Spleen (tissue), 13 donors: ENCODE measurements at places on chromosomes 2 and 18. TPM values are rescaled to one million over a fixed set of nuclear protein-coding genes. Genes with fewer than 3 reads are reported as not detected.
A peak's percentile ranks its signal among the peaks of the same experiment; 100 is the strongest.

Gene CGREF1
- total RNA-seq, result not detected

Gene C1QL2
- total RNA-seq, result not detected

Gene DBI
- total RNA-seq, result 64.4 TPM

Gene ALLC
- not detected for total RNA-seq

Gene ESPNL
- total RNA-seq, result 1.5 TPM

DNA sequence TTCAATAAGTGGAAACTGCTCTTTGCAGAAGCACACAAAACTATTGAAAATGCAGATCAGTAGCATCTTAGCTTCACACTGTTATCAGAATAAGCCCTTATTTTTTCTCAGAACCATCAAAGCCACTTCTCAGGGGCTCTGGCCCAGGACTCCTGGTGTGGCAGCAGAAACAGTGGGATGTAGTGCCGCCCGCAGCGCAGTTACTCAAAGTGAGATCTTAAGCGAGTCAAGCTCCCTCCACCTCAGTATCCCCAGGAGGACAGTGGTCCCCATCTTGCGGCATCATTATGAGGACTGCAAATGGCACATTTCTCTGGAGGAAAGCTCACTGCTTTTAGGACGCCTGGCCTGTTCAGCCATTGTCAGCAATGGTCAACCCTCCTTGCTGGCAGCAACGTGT is 60.0 kb downstream of the MBP start:
- peak overlapping the region; percentile 97 for H3K27ac ChIP-seq
- peaks cover 24% of the 10 kb centered on the region for H3K4me1 ChIP-seq
- H3K4me3 ChIP-seq, result no peak overlapping the region
- peaks cover 22% of the 10 kb centered on the region for H3K36me3 ChIP-seq
- H3K27me3 ChIP-seq, result no peaks in the 10 kb centered on the region

DNA sequence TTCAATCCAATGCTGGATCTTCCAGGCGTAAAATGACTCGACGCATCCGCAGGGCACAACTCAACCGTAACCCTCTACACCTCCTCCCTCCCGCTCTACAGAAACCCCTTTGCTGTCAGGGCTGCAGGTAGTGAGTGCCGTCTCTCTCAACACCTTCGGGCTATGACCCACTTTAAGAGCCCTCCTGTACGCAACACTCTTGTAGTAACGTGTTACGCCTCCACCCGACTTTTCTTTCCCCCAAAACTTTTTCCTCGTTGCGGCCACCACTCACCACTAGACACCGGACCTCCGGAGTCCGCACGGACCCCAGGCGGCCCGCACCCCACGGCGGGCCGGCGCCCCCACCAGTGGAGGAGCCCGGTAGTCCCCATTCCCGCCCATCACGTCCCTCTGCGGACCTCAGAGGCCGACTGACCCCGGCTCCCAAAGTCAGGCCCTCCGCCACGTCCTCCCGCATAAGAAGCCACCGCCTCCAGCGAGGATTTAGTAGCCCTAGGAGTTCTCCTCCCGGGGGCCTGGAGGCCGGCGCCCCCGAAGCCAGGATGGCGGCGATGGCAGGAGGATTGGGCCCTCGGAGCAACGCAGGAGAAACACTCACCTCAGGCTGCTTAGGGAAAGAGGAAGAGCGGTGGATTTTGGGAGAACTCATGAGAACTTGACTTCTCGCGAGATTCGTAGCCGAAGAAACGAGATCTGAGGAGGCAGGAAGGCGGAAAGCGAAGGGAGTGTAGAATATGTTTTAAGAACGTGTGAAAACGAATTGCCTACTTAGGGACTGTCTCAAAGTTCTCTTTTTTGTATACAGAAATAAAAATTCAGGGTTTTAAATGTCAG is 5.0 kb upstream of the C18orf32 start:
- H3K27ac ChIP-seq, result peak within 1 kb of the TSS; percentile 93
- peaks cover 50% of the 10 kb centered on the region for H3K4me1 ChIP-seq

DNA sequence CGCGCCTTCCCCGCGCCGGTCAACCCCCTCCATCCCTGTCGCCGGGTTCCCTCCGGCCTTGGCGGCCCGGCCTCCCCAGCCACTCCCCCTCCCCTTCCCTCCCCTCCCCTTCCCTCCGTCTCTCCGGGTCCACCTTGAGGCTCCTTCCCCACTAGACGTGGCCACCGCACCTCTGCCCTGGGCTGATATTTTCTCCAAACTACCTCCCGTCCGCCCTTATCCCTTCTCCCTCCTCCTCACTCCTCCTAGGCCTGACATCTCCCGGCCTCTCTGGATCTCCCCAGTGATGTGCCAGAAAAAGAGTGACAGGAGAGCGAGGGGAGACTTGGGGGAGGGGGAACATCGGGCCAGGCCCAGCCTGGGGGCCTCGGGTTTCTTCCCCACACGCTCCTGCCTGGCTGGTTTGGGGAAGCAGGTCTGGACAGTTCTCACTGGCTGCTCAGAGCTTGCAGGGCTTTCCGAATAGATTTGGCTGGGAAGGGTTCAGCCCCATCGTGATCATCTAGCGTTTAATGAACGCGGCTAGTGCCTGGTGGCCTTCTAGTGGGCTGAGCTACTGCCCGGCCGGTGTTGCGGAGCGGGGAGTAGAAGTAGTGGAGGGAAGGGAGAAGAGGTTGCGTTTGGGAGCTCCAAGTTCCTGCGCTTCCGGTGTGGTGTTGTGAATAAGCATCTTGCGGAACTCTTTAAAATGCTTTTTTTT is 641 bp downstream of the MAPRE3 start:
- H3K4me3 ChIP-seq, result peak overlapping the region; percentile 93
- H3K4me1 ChIP-seq, result peaks cover 3% of the 10 kb centered on the region
- peak; percentile 67 for DNase-seq
- no peaks in the 10 kb centered on the region for H3K27me3 ChIP-seq
- H3K36me3 ChIP-seq, result no peaks in the 10 kb centered on the region
- H3K27ac ChIP-seq, result peak overlapping the region; percentile 54

- no peak overlapping the region for H3K4me3 ChIP-seq
- H3K4me1 ChIP-seq, result peaks cover 94% of the 10 kb centered on the region
- H3K36me3 ChIP-seq, result peaks cover 51% of the 10 kb centered on the region
- H3K27ac ChIP-seq, result peak overlapping the region; percentile 54
- H3K27me3 ChIP-seq, result no peaks in the 10 kb centered on the region
- no peak for DNase-seq
These were observed 8.7 kb upstream of the WIPF1 start for GRCh38 chr2:174606336-174606735.

DNA sequence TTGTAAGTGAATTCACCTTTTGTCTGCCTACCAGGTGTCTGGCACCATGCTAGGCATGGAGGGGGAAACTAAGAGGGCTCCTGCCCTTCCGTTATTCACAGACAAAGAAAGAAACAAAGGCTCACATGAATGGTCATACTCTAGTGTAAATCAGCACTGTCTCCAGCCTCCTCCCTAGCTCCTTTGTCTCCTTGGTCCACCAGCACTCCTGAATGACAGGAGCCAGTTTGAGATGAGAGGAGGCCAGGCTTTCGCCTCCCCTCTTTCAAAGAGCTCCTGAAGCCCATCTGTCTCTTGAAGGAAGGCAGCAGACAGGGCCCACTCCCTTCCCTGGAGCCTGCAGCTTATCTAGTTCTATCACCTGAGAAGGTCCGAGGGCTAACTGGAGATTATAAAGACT is 18.7 kb downstream of the SATB2 start:
- no peaks in the 10 kb centered on the region for H3K36me3 ChIP-seq
- no peak for DNase-seq
- H3K27me3 ChIP-seq, result no peaks in the 10 kb centered on the region
- no peaks in the 10 kb centered on the region for H3K4me1 ChIP-seq

DNA sequence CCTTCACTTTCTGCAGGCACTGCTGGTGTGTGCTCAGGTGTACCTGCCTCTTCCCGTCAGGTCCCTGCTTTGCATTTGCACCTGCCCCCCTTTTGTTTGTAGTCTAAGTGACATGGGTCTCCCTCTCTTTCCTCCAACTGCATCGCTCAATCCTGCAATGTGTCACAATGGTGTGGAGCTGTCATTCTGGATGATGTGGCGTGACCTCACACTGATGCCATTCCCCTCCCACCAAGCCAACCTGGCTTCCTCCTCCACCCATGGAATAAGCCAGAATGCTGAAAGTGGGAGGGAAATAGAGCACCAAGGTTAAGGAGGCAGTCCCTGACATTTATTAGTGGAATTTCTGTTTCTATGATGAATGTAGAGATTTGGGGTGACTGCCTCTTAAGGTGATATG is 156.7 kb downstream of the ZBTB7C start:
- no peaks in the 10 kb centered on the region for H3K36me3 ChIP-seq
- H3K4me3 ChIP-seq, result no peak overlapping the region
- H3K4me1 ChIP-seq, result no peaks in the 10 kb centered on the region
- DNase-seq, result no peak
- no peak overlapping the region for H3K27ac ChIP-seq
- H3K27me3 ChIP-seq, result no peaks in the 10 kb centered on the region

DNA sequence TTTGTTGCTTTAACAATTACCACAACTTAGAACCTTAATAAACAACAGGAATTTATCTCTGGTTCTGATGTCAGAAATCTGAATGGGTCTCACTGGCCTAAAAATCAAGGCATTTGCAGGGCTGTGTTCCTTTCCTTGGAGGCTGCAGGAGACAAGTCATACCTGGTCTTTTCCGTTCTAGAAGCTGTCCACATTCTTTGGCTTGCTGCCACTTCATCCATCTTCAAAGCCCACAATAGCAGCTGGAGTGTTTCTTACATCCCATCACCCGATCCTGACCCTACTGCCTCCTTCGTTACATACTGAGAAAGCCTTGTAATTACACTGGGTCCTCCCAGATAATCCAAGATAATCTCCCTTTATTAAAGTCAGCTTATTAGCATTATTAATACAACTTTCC is 18.1 kb downstream of the NETO1 start:
- no peaks in the 10 kb centered on the region for H3K27me3 ChIP-seq
- DNase-seq, result no peak
- H3K4me3 ChIP-seq, result no peak overlapping the region
- no peak overlapping the region for H3K27ac ChIP-seq

GRCh38 chr18:45066886-45067285 is 386.2 kb downstream of the SETBP1 start:
- H3K4me3 ChIP-seq, result no peak overlapping the region
- no peak overlapping the region for H3K27ac ChIP-seq
- no peaks in the 10 kb centered on the region for H3K27me3 ChIP-seq
- no peaks in the 10 kb centered on the region for H3K36me3 ChIP-seq

- H3K4me3 ChIP-seq, result no peak overlapping the region
- no peaks in the 10 kb centered on the region for H3K4me1 ChIP-seq
- no peaks in the 10 kb centered on the region for H3K36me3 ChIP-seq
- no peaks in the 10 kb centered on the region for H3K27me3 ChIP-seq
These were observed 8.2 kb upstream of the NT5C1B start for GRCh38 chr2:18597618-18598017.

GRCh38 chr2:219207884-219208740 is 1.5 kb downstream of the ZFAND2B start:
- H3K4me1 ChIP-seq, result peaks cover 28% of the 10 kb centered on the region
- H3K36me3 ChIP-seq, result peaks cover 16% of the 10 kb centered on the region
- peak overlapping the region; percentile 94 for H3K27ac ChIP-seq
- peak; percentile 71 for DNase-seq
- no peaks in the 10 kb centered on the region for H3K27me3 ChIP-seq

DNA sequence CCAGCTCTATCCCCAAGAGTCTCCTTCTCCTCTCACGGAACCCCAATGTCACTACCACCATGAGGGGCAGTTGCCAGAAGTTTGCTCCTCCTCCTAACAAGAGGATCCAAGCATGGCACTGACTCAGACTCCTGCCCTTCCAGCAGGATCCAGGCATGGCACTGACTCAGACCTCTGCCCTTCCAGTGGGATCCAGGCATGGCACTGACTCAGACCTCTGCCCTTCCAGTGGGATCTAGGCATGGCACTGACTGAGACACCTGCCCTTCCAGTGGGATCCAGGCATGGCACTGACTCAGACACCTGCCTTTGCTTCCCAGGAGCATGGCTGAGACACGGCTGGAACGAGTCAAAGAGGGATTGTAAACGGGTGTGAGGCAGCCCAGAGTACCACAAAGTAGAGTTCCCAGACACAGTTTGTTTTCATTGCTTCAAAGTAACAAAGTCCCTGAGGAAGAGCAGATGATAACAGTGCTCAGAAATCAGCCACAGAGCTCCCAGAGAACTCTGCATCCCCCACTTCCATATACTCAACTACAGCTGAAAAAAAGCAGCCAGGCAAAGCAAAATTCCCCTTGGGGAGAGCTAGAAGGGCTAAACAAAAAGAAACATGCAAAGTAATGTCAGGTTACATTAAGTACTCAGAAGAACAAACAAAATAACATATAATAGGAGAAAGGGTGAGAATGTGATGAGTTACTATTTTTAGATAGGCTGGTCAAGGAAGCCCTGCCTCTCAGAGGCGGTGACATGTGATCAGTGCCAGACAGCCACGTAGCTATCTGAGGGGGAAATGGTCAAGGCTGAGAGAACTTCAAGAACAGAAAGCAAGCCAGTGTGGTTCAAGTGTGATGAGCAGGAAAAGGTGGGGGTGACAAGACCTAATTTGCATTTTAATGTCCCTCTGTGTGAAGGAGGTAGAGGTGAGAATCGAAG is 3.0 kb downstream of the BUB1 start:
- DNase-seq, result peak; percentile 87
- peaks cover 17% of the 10 kb centered on the region for H3K4me1 ChIP-seq
- peaks cover 40% of the 10 kb centered on the region for H3K36me3 ChIP-seq
